ENCODE measurements at places on chromosomes 4 and X.
A peak's percentile ranks its signal among the peaks of the same experiment; 100 is the strongest.

GRCh38 chrX:29662759-29663503 is 552.4 kb upstream of the MAGEB2 start:
- peak; percentile 58 for DNase-seq

- DNase-seq, result no peak
Measured at GRCh38 chrX:132776486-132777210, 181.8 kb downstream of the HS6ST2 start.

DNA sequence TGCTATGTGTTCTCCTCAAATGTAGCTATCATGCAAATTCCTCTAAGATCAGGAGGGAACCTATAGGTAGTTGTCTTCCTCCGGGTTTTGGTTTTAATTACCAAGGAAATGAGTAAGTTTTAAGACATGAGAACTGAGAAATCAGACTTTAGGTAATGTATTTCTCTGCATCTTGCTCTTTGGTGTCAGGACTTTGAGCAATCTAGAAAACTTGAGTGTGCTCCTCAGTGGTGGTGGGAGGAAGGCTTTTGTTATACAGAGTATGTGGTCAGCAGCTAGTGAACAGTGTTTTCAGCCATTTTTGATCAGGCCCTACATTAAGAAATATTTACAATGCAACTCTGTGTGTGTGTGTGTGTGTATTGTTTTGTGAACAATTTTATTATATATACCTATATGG is 224.1 kb downstream of the KLHL13 start:
- no peak for DNase-seq

DNA sequence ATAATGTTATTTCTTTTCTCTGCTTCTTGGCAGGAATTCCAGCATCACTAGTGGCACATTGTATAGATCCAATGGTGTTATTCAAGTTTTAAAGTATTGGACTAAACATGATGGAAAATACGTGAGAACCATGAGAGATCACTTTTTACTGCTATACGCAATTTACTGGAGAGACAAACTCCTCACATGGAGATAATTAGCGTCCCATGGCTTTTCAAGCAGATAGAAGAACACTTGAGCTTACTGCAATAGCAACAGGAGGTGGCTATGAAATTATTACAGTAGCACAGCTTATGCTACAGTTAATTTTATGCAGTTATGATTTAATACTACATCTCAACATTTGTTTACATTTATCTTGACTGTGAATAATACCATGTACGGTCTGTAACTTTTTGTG is 11.9 kb upstream of the TMEM185A start:
- DNase-seq, result no peak

DNA sequence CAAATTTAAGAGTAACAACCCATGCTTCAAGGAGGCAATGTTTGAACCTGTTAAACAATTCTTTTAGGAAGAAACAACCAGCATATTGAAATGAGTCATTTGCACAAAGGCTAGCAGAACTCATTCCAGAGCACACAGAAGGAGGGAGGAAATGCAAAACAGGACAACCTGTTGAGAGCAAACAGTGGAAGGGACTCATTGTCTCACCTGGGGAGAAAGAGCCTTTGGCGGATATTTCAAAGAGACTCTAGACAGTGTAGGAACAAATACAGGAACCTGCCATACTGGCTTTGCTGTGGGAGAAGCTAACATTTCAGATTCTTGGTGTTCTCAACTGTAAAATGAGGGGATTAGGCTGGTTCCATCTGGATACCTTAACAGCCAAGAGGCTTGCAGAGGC is 14.8 kb upstream of the RASGEF1B start:
- DNase-seq, result no peak

GRCh38 chrX:12771445-12772069 is 19.7 kb upstream of the PRPS2 start:
- DNase-seq, result peak; percentile 26

GRCh38 chr4:148021686-148022085 is 289.8 kb downstream of the ARHGAP10 start:
- DNase-seq, result no peak

DNA sequence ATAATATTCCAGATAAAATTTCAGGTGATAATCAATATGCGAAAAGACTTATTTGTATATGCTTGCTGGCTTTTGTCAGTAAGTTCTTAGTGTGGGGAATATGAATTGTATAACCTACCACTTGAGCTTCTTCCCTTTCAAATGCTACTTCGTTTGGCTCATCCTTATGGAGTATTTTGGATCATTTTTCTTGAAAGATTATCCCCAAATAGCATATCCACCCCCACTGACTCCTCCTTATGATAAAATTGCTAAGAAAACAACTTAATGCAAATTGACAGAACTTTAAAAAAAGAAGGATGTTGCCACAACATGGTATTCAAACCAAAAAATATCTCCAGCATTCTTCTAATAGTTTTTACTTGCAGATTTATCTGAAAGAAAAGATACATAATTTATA is 393.3 kb downstream of the PPP3CA start:
- no peak for DNase-seq

DNA sequence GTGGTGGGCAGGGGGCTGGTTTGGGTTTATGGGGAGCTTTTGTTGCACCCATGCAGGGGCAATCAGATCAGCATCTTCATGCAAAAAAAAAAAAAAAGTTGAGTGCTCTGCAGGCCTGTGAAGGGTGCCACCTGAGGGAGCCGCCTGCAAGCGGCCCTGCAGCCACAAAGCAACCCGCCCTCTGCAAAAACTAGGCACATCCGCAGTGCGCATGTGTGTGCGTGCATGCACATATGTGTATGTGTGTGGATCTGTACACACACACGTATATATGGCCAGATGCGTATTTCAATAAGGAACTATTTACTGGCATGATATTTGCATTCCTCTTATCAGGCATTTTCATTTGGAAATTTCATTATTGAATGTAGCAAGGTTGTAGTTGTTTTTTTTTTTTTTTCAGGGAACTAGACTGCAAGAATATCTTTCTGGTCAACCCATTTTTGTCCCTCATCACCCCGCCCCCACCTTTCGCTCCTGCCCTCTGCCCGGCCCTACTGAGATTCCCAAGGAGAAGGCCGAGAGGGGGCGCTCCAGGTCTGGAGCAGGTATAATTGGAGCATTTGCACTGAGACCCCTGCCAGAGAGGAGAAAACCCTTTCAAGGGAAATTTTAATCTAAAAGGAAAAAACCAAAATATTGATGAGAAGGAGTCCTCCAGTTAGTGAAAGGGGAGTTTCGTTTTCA is 18.1 kb downstream of the CCNQ start:
- DNase-seq, result no peak

All from AG08395 (cell line).